ENCODE measurements at places on chromosomes 12 and 14. TPM values are rescaled to one million over a fixed set of nuclear protein-coding genes. Genes with fewer than 3 reads are reported as not detected.

GRCh38 chr14:95341564-95341963 is 21.9 kb upstream of the CLMN start:
- DNase-seq = no peak

The ASPG gene
- 2.5 TPM for polyA plus RNA-seq

The TPH2 gene
- polyA plus RNA-seq = not detected

The APOLD1 gene
- polyA plus RNA-seq = 7.3 TPM

The TARBP2 gene
- 20.9 TPM for polyA plus RNA-seq

The SPRING1 gene
- polyA plus RNA-seq = 11.6 TPM

The KLRF2 gene
- polyA plus RNA-seq = not detected

GRCh38 chr14:51652168-51653078 is 713 bp downstream of the FRMD6 start:
- DNase-seq = no peak

GRCh38 chr12:24496755-24497154 is 452.1 kb downstream of the BCAT1 start:
- DNase-seq = no peak

GRCh38 chr12:47071241-47071852 is 8.1 kb upstream of the PCED1B start:
- no peak for DNase-seq

The LRRK2 gene
- 4.5 TPM for polyA plus RNA-seq

DNA sequence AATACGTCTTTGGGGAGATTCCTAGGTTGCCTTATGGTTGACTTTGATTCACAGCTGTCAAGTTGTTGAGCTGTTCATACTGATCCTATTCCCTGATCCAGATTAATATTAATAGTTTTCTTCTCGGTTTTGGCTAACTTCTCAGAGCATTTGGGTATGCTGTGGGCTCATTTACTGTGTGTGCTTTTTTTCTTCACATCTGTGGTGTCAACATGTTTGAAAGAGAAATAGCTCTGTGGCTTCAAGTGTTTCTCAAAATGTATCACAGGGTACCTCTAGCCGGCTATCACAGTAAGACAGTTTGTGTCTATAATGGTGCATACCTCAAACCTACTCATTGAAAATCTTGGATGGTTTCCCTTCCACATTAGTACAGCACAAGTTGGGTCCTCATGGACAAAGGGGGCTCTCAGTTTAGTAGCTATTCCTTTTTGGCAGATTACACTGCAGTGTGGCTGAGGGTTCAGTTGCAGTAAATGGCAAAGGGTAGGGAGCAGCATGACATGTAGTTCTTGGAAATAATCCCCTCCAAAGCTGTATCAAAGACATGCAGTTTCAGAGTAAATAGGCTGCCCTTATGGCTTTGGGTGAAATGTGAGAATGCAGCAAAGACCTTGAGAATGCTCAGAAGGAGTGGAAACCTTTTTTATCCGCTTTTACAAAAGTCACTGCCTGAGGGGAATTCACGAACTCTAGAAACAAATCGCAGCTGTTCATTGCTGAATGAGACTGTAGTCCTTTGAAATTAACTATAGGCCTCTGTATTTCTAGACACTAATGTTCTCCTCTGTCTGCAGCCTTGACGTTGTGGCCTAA is 102.4 kb upstream of the ATF1 start:
- no peak for DNase-seq

The CLEC7A gene
- 1.5 TPM for polyA plus RNA-seq

The LTBP2 gene
- 7.7 TPM for polyA plus RNA-seq

- DNase-seq = no peak
Observed at GRCh38 chr12:92079054-92079385, 66.6 kb downstream of the BTG1 start.

The ENDOU gene
- 0.71 TPM for polyA plus RNA-seq

Data from forelimb muscle (tissue), 1 donor.